ENCODE measurements at places on chromosomes 16 and 17.
A peak's percentile ranks its signal among the peaks of the same experiment; 100 is the strongest.

DNA sequence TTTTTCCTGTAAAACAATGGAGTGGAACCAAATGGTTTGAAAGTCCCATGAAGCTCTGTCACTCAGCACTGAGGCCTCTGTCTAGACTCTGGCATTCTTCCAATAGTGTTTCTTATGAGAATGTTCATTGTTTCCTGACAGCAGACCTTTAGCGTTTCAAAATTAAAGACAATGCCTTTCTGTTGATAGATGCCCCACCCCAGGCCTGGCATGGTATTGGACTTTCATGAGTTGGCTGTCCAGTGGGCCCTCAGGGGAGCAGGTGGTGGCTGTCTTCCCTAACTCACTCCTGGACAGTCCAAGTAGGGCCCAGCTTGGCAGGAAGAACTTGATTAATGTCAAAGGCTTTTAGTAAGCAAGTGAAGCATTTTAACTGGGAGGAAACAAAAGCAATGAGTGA is 186.5 kb upstream of the CCL2 start:
- DNase-seq: no peak

- no peak for DNase-seq
These were observed 195.2 kb downstream of the AXIN2 start for GRCh38 chr17:65366102-65366844.

DNA sequence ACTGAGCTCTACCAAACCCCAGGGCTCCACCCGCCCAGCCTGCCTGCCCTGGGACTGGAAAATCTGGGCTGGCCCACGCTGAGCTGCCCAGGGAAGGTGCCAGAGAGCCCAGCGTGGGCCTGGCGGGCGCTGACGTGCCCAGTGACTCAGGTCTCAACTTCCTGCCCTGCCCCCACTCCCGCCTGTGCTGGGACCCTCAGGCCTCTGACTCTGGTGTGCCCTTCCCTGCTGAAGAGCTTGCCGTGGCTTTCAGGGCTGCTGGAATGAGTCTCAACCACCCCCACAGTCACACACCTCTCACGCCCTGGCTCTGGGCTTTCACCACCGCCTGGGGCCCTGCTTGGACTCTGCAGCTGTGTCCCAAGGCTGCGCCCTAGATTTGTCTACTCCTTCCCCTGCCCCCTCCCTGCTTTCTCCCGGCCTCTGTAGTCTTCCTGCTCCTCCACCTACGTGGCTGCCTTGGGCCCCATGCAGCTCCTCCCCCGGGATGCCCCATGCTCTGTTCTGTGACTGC is 10.4 kb downstream of the LLGL1 start:
- DNase-seq: no peak

DNA sequence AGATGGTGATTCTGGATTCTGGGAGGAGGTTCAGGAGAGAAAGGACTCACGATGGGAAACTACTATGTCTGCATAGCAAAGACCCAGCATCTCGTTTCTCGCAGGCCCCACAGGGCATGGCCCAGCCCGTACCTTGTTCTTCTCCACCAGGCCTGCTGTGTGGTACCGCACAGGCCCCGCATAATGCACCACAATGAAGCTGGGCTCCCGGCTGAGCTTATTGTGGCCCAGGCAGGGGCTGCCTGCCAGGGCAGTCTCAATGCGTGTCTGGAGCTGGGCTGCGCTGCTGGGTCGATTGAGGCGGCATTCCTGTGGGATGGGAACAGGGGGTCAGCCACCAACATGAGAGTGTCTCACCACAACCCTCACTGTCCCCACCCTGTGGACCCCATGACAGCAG is 20.4 kb downstream of the ZNHIT3 start:
- DNase-seq: no peak

GRCh38 chr16:87305505-87306391 is 11.4 kb downstream of the C16orf95 start:
- DNase-seq: peak; percentile 50

- DNase-seq: no peak
These were observed 1.6 kb upstream of the EFTUD2 start for GRCh38 chr17:44900894-44901293.

DNA sequence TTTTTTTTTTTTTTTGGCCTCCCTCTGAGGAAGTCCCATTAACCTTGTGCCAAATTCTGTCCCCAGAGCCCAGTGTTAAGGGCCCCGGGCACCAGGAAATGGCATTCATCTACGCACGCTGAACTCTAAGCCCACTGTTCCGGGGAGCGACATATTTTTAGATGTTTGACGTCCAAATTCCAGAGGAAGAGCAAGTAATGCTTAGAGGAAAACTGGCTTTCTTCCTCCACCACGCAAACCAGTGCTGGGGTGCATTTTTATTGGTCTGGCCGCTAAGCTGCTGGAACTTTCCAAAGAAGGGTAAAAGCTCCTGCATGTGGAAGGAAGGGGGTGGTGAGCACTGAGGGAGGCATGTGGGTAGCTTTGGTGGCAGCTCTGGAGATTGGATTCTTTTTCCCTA is 8.3 kb downstream of the WFDC1 start:
- DNase-seq: peak; percentile 22

DNA sequence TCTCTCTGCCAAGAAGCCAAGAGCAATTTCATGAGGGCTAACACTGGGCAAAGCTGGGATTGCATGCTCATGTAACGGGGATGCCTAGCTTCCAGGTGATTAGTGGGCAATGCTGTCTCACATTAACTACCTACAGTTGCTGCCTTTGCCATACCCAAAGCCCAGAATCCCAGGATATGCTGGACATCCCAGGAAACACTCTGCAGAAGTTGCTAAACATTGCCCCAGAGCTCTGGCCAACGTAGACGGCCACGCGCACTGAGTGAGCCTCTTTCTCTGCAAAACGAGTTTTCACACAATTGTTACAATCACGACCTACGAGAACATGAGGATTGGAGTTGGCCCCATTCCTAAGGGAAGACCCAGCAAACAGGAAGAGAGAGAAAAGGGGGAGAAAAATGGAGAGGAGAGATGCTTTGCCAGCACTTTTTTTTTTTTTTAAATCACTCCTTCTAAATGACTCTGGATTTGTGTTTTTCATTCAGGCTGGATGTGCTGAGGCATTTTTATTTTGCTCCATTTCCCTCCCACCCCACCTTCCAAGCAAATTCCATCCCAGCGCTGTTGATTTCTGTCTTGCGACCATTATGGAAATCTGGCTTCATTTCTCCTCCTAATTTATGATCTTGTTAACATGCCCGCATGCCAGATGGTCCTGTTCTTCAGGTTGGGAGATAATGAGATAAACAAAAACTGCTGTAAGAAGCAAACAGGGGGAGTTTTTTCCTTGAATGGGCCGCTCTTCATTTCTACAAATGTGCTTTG is 112.8 kb upstream of the DNAH9 start:
- DNase-seq: no peak

GRCh38 chr17:67281743-67282142 is 36.7 kb upstream of the HELZ start:
- DNase-seq: no peak

DNA sequence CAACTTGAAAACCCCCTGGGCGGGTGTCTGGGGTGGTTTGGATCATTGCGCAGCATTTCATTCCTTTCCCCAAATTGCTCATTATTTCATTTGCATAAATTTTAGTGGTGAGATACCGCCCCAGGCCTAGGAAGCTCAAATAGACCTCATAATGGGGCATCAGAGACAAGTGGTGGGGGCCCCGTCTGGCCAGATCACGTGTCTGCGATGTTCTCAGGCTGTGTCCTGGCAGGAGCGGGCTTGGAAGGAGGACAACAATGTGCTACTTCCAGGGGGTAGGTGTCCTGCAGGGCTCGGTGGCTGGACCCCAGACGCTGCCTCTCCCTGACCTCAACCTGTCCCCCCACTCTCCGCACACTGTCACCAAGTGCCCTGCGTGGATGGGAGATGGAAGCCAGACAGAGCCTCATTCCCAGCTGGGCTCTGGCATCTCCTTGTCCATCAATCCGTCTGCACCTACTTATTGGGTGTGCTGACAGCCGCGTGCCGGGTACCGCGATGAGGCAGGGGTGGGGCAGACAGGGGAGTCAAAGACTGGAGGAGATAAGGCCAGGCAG is 116.9 kb downstream of the NTN1 start:
- DNase-seq: no peak

GRCh38 chr17:19719355-19720209 is 3.2 kb upstream of the SLC47A2 start:
- DNase-seq: no peak

- no peak for DNase-seq
These were observed 146.1 kb downstream of the RAB11FIP4 start for GRCh38 chr17:31537565-31538011.

DNA sequence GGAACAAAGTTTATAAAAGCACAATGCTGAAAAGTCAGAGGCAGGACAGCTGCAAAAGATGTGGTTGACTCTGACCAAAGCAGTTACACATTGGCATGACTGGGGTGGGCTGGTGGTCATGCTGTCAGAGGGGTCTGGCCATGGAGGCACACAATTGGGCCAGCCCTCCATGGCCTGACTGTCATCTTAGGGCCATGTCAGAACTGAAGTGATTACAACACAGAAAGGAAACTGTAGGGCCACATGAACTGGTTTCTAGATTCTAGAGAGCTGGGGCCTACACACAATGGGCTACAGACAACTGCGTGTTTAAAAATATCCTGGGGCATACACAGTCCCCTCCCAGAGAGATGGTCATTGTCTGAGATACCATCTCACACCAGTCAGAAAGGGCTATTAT is 380.6 kb downstream of the GRIN2A start:
- no peak for DNase-seq

GRCh38 chr16:974611-975261 is 4.0 kb upstream of the LMF1 start:
- no peak for DNase-seq

DNA sequence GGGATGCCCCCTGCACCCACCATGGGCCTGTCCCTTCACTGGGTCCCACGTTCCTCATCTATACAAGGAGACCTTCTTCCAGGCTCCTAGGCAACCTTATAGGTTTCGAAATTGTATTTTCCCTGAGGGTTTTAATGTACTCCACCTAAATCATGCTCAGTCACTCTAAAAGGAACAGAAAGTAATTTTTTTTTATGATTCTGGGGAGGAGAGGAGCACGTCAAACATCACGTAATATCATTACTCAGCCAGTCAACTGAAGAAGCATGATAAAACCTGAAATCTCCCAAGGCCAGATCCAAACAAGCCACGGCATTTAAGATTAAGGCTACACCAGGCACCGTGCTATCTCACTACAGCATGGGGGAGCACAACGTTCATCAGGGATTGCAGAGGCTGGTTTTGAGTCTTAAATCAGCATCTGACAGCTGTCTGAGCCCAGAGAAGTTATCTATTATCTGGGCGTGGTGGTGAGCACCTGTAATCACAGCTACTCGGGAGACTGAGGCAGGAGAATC is 3.9 kb upstream of the TMEM114 start:
- DNase-seq: no peak

GRCh38 chr16:23408242-23408822 is 44.7 kb downstream of the COG7 start:
- no peak for DNase-seq

- no peak for DNase-seq
These were observed 4.5 kb upstream of the CACNG5 start for GRCh38 chr17:66830451-66830850.

DNA sequence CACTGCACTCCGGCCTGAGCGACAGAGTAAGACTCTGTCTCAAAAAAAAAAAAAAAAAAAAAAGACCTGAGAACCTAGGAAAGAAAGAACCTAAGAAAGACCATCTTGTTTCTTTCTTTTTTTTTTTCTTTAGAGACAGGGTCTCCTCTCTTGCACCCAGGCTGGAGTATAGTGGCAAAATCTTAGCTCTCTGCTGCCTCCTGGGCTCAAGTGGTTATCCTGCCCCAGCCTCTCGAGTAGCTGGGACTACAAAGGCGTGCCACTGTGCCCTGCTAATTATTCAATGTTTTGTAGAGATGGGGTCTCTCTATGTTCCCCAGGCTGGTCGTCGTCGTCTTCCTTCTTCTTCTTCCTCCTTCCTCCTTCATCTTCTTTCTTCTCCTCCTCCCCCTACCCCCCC is 7.8 kb upstream of the BIRC5 start:
- DNase-seq: no peak

DNA sequence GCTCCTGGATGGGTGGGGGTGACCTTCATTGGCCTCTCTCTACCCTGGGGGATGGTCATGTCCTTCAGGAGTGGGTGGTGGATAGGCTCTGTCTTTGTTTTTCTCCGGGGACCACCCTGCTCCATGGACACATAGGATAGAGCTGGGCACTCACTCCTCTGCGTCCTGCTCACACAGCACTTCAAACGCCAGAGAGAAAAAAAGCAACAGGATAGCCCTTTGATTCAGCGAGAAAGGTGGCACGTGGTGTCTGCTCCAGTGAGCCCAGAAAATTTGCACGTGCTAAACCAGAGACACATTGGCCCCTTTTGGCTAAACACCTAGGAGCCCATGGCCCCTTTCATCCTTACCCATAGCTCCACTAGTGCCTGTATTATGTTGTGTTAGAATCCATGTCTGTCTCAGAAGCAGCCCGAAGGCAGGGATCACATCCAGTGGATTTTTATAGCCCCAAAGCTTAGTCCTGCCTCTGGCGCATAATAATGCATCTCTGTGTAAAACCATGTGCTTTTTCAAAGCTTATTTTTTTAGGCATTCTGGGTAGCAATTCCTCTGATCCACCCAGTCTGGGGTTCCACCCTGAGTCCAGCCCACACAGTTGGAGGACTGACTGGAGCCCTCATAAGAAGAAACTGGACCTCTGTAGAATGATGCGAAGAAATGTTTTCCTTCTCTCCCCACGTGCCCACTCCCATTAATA is 90.1 kb downstream of the ASIC2 start:
- DNase-seq: no peak

DNA sequence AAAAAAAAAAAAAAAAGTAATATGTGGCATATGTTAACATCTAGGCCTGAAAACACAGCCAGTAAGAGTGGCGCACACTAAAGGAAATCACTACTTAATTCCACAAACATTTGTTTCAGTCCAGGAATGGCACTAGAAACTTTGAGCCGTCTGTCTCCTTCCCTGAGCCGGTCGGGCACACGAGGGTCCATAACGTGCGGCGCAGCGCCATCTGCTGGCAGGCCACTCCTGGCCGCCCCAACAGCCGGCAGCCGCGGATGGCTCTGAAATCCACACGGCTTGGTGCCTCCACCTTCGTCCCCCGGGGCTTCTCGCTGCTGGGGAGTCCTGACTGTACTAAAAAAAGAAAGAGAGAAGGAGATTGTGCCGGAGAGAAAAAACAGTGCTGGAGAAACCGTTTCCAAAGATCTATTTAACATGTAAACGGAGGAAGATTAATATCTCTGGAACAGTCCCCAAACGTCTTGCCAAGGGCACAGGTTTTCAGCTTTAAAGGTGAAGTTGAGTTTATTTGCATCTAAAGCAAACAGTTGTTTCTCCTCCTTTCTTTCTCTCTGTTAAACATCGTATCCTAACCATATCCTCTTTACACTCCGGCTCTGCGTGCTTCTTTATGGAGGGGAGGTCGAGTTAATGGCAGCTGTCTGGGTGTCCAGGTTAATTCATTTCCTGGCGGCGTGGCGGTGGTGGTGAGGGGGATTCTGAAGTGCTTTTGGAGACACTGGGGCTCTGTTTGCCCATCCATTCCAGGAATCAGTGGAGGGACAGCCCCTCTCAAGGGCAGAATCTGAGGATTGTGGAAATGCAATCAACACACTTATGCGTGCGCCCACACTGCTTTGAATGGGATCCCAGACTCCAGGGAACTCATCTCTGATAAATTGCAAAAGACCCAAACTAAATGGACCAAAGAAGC is 611.3 kb upstream of the SALL1 start:
- peak; percentile 20 for DNase-seq

- DNase-seq: no peak
These were observed 33.6 kb upstream of the MED13 start for GRCh38 chr17:62098623-62099231.

Data from fibroblast of skin of left biceps (primary cell).